ENCODE measurements at places on chromosomes 6 and 20.

DNA sequence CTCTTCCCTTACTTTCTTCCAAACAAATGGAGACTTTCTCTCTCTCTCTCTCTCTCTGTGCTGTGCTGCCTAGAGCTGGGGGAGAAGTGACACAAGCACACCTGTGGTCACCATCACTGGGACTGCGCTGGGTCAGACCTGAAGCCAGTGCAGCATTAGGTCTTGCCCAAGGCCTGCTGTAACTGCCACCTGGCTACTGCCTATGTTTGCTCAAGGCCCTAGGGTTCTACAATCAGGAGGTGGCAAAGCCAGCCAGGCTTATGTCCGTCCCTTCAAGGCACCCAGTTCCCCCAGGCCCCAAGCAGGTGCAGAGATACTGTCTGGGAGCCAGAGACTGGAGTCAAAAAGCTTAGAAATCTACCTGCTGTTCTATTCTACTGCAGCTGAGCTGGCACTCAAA, 49.4 kb upstream of the TOP1 start:
- DNase-seq, result peak; percentile 48

GRCh38 chr6:77837034-77837784, 184.4 kb downstream of the MEI4 start:
- no peak for DNase-seq

GRCh38 chr6:106488494-106489370, 128.2 kb downstream of the CRYBG1 start:
- no peak for DNase-seq

DNA sequence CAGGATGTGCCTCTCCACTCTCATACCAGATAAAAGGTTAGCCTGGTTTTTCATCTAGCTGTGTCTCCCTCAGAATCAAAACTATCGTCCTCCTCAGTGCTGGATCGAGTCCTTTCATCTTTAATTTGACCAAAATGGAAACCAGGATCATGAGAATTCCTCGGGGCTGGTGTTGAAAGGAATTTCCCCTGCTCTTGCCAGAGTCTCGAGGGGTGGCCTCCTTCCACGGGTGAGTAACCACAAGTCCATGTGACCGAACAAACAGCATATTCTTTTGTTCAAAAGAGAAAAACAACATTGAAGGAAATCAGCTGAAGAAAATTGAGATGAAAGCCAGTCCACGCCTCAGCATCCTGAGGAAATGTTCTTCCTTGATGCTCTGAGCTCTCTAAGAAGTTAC, 165.9 kb upstream of the CDYL start:
- no peak for DNase-seq

GRCh38 chr6:2630891-2631571, 119.7 kb downstream of the MYLK4 start:
- DNase-seq, result no peak
